ENCODE measurements at places on chromosomes 11 and 22.

DNA sequence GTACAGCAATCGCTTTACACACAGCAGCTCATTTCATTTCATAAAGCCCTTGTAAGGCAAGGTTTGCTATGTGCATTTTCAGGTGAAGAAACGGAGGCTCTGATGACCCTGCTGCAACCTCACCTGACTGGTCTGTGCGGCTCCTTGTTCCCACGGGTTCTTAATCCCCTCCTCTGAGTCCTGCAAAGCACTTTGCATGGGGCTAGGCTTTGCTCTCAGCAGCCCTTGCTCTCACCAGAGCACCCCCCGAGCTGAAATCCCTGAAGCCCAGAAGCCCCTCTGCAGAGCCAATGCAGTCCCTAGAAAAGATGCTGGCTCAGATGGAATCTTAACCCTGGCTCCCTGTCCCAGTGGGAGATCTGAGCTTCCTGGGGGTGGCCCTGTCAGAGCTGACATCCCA, 11.0 kb upstream of the APOL6 start:
- DNase-seq: no peak

GRCh38 chr11:101336155-101336554, 206.5 kb upstream of the PGR start:
- DNase-seq: no peak

DNA sequence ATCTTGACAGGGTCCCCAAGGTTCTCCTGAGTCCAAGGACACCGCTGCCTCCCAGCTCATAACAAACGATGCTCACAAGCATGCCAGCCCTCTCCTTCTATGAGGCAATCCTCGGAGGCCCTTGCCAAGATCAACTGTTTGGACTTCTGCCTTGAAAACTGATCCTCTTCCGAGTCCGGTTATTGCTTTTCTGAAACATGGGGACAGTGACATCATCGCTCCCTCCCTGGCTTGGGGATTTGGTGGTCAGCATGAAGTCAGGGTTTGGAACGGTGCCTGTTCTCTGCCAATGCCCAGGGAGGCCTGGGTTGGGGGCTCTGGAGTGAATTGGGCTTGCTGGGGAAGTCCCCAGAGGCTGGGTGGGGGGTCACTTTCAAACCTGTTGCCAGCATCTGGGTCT, 149.3 kb downstream of the FBXO7 start:
- peak; percentile 57 for DNase-seq

DNA sequence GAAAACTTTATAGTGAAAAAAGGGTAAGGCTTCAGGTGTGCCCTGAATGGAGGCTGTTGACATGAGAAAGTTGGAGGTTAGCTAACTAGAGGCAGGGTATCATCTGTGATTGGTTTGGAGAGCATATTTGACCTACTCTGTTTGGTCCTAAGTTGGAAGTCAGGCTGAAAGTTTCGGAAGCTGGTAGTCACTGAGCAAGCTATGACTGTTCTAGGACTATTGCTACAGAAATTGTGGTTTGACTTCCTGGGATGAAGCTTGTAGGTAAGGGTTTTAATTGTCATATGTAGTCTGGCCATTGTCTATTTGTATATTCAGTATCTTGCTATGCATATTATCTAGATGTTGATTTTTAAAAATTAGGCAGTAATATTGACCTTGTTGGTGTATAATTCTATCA, 565.0 kb downstream of the TMEM135 start:
- no peak for DNase-seq

DNA sequence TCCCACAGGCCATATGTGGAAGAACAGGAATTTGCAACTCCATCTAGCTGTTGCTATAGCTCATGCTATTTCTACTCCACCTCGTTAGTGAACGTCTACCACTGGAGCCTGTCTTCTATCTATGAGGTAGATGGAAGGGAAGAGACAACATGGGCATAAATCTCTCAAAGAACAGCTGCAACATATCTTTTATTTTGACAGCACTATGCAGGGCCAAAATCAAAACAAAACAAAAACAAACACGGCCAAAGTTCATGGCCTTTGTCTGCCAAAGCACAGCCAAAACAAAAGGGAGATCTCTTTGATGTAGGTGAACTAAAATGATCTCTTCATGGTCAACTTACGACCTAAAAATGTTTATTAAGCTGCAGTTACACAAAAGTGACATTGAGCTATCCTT, 215.2 kb upstream of the MPPED2 start:
- no peak for DNase-seq

- no peak for DNase-seq
These were observed 16.7 kb downstream of the MPPED1 start for GRCh38 chr22:43428521-43428920.

- DNase-seq: no peak
These were observed 400.5 kb downstream of the SHANK2 start for GRCh38 chr11:70851907-70852306.
